NCI-H69 (cell line): ENCODE measurements at places on chromosomes 6 and 20.

DNA sequence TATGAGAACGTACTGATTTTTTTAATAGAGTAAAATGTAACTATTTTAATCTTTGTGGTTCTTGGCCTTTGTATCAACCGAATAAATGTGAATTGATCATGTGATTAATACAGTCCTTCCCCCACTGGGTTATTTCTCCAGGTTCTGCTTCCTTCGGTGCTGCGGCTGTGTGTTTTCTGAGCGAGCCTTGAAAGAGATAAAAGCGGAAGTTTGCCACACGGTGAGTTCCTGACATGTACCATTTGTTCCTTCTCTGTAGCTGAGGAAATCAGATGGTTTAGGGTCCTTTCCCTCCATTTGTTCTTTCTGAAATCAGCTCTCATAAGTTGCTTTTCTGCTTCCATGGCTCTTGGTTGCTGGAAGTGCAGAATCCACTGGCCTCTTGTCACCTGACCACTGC is 15.5 kb downstream of the RTF2 start:
- no peak for DNase-seq

DNA sequence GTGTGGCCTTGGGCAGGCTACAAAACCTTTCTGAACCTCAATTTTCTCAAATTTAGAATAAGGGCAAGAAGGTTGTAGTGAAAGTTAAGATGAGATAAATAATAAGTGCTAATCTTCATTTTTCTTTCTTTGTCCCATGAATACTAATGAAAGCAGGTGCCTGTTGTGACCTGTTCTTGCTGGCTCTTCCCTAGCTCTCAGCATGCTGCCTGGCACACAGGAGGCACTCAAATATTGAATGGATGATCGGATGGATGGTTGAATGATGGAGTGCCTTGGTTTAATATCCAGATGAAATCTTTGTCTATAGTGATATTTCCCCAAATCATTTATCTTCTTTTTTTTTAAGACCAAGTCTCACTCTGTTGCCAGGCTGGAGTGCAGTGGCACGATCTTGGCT is 15.0 kb downstream of the PBOV1 start:
- DNase-seq = no peak

DNA sequence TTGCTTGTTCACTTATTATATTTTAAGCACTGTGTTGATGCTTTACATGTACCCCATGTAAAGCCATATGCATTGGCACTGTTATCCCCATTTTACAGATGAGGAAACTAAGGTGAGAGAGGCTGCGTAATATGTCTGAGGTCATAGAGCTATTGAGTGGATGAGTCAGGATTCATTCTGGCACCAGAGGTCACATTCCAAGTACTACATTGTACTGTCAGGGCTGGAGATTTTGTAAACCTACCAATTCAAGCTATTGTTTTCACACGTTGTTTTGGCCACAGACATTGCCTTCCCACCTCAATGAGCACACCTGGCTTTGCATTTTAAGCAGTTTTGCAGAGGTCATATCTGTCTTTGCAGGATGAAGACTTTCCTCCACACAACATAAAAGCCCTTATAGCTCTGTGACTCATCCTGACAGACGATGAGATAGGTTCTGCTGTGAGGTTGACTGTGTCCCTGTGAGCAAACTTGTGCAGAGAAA is 33.2 kb downstream of the ANKS1A start:
- DNase-seq = no peak

GRCh38 chr6:90294614-90294988 is 2.0 kb downstream of the BACH2 start:
- peak; percentile 13 for DNase-seq

DNA sequence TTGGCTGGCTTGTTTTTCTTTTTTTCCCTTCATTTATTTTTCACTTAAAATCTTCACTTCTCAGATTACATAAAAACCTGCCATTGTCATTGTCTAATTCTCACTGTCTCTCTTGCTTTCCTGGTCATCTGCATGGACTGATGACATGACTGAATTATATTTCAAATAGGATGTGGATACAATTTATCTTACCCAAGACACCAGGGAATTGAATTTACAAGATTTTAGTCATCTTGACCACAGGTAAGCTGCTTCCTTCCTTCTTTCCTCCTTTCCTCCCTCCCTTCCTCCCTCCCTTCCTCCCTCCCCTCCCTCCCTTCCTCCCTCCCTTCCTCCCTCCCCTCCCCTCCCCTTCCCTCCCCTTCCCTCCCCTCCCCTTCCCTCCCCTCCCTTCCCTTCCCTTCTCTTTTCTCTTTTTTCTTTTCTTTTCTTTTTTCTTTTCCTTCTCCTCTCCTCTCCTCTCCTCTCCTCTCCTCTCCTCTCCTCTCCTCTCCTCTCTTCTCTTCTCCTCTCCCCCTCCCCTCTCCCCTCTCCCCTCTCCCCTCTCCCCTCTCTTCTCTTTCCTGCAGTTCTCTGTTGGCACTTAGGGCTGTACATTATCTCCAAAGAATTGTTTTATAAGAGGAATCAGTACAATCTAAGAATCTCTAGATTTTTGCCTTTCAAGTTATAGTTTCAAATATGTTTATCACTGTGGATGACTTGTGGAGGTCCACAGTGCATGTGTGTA is 171.5 kb downstream of the CARMIL1 start:
- DNase-seq = peak; percentile 75

- no peak for DNase-seq
These were observed 217.1 kb downstream of the BMP7 start for GRCh38 chr20:57049296-57049695.

DNA sequence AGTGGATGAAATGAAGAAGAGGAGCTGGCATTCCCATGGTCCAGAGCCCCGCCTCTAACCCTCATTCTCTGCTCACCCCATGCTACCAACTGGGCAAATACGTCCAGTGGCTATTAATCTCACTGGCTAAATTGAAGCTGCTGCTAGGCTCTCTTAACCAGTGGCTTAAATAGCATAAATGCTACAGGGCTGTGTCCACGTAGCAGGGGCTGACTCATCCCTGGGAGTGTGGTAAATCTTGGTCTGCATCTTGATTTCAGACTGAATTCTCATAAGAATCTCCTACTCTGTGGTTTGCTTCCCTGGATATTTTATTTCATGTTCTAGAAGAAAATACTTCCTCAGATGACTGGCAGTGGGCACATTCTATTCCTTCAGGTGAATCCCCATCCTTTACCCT is 193.1 kb upstream of the ARG1 start:
- DNase-seq = peak; percentile 19

GRCh38 chr6:119346450-119346849 is 3.1 kb downstream of the MAN1A1 start:
- DNase-seq = peak; percentile 35

- DNase-seq = no peak
These were observed 1.3 kb upstream of the NKAIN2 start for GRCh38 chr6:123802351-123802696.

GRCh38 chr6:18262702-18263417 is 1.5 kb downstream of the DEK start:
- DNase-seq = peak; percentile 77

DNA sequence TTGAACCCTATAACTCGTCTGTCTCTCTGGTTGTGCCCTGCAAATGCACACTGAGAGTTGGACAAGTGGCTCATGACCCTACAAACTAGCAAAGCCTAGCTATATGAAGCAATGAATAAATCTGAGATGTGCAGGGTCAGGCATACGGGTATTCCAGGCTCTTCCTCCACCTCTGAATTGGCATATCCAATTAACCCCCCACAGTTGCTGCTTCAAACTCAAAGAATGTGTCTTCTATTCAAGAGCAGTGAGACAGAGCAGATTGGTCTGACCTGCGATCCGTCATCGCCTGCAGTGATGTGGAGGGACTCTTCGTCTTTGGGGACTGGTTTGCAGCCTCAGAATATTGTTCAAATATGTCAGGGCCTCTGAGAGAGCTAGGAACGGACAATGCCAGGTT is 59.8 kb downstream of the LAMP5 start:
- peak; percentile 81 for DNase-seq

DNA sequence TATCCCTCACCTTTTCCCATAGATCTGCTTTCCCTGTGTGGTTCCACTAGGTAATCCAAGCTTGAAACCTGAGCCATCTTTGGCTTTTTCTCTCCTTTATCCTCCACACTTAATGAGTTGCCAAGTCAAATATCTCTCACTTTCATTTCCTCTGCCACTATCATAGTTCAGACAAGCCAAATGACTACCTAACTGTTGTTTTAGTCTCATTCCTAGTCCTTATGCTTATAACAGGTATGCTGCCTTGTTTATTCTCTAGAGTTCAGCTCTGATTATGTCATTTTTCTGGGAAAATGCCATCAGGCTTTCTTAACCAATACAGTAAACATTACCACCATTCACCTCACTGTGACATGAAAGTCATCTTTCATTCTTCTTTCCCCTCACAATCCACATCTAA is 6.5 kb downstream of the EFHC1 start:
- no peak for DNase-seq
